ENCODE measurements at places on chromosomes 1 and 21.

- no peak for DNase-seq
These were observed 12.0 kb upstream of the KCNH1 start for GRCh38 chr1:211145944-211146343.

GRCh38 chr1:31376375-31377134 lies 3.7 kb upstream of the FABP3 start:
- no peak for DNase-seq

DNA sequence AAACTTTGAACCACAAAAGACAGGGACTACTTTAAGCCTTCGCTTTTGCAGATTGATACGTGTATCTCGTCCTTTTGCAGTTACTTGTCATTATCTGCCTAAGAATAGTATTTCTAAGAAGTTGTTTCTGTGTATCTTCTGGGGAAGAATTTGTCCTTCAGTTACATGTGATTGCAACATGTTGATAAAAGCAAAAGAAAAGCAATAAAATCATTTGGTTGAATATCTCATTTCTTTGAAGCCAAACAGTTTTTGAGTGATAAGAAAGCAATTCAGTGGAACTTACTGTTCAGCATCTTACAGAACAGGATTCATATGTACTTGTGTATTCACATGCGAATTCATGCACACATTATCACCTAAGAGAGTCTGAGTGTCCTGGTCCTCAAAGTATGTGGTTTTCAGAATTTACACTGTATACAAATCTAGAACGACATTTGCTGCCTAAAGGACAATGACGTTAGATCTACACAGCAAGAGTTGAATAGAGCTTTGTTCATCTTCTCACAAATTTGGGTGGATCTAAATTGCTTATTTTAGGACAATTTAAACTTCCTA lies 66.7 kb upstream of the MRPS6 start:
- no peak for DNase-seq

DNA sequence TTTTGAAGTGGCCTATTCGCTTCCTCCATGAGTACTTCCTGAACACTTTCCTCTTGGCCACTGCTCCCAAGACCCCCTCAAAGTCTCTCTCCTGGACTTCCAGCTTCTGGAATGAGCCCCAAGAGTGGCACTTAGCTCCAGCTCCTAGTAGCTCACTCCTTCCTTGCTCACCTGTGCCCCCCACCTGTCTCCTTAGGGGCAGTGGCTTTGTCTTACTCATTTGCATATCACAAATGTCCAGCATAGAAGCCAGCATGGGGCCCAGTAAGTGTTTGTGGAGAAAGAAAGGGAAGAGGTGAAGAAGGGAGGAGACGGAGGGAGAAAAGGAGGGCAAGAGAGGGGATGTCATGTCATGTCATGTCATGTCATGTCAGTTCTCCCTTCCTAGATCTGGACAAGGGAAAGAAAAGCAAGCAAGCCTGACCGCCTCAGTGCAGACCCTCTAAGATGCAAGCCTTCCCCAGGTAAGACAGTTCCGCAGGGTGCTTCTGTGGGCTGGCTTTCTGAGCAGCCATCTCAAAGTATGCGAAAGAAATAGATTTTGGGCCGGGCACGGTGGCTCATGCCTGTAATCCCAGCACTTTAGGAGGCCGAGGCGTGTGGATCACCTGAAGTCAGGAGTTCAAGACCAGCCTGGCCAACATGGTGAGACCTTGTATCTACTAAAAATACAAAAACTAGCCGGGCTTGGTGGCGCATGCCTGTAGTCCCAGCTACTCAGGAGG lies 6.9 kb upstream of the MX1 start:
- no peak for DNase-seq

DNA sequence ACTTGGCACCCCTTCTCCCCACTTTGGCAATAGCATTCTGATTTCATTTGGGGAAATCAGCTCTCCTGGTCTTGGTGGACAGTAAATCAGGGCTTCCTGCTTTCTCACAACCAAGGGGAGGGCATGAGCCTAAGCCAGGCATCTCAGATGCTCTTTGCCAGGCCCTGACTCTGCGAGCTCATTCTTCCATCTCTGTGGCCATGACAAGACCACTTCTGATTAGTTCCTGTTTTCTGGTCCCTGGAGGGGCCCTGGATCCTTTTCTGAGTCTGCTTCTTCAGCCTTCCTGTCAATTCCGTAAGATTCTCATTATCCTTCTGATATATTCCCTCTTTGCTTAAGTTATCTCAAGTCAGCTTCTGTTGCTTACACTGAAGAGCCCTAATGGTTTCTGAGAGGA lies 210.4 kb downstream of the HIVEP3 start:
- no peak for DNase-seq

DNA sequence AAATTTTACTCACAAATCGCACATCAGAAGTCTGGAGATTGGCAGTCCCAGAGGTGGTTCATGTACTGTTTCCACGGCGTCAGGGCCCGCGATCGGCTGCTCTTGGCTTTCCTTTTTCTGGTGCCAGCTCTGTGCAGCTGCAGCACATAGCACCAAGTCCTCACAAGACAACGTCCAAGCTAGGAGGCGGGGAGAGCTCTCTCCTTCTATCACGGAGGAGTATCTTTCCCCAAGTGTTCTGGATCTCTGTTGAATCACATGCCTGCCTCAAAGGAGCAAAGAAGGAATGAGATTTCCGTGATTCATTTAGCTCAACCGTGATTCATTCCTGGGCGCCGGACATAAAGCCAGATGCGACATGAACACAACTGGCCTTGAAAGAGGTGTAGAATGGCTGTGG lies 25.5 kb downstream of the MT1HL1 start:
- no peak for DNase-seq

DNA sequence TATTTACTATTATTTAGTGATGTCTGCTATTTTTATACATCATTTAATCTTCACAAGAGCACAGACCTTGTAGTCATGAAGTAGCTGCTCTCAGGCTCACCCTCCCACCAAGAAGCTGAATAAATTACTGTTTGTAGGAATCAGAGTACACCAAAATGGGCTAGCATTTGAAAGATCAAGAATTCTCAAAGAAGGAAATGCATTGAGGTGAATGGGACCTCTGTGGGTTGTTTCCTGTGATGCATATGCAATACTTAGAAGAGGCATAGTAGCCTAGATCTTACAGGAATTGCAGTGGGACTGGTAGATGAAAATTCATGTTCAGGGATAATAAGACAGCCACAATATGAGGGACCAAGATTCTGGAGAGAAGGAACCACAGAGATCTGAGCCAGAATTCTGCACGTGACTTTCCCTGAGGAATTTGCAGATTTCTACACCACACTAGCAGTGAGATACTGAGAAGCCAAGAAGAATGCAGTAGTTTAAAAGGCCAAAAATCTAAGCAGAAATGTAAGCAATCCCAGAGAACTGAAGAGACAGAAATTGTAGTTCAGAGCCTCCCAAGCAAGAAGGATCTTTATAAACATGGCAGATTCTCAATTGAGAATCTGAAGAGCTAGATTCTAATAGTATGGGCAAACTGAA lies 307.0 kb downstream of the ST6GALNAC3 start:
- DNase-seq = no peak

DNA sequence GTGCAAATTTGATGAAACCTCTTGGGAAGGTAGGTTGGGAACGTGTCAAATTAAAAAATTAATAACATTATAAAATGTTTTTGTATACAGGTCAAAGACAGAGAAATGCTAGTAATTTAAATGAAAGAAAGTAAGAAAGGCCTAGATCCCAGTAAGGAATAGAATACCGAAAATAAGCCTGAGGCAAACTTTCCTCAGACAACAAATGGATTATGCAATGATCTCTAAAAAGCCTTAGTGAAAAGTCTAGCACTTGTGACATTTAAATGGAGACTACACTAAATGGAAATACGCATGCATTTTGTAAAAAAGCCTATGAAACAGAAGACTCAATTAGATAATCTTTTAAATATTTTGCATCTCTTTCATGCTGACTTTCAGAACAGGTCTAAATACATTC lies 138.5 kb upstream of the ZNHIT6 start:
- no peak for DNase-seq

Measured in activated CD4-positive, alpha-beta T cell treated with anti-CD3 and anti-CD28 coated beads, Interleukin-2, amount 50 U/mL, for 16 hours (primary cell).